ENCODE measurements at places on chromosomes 7 and 10.

DNA sequence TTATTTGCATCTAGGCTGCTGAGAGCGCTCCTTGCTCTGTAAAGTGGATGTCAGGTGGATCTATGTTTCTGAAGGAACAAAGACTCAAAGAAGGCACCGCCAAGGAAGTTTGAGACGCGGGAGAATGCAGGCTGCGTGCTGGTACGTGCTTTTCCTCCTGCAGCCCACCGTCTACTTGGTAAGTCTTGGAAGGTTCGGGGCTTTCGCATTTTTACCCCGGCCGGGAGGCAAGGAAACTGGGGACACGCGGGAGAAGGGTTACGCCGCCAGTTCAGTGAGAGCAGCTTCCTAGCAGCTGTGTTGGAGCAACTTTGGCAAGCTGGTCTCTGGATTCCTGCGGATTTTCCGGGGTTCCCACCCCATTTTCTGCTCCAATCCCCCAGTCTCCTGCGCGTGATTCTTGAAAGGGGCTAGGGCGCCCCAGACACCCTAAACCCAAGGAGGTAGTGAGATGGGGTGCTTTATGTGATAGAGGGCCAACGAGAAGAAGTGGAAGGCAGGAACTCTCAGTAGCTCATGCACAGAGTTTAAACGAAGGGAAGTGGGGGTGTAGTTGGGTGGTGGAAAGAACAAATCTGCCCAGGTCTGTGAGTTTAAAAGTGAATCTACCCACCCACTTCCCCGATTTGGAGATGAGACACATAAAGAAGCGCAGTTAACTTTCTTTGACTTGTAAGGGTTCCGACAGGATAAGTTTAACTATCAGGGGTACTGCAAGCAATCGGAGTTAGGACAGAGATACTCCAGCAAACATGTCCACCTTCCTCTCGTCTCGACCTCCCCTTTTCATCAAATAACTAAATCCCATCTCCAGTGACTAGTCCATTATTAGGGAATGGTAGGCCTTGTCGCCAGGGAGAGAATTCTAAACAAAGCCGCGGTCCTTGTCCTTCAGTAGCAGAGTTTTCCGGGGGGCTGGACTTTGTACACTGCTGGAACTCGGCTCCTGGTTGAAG lies 2.5 kb downstream of the NXPH1 start:
- peak; percentile 17 for DNase-seq

DNA sequence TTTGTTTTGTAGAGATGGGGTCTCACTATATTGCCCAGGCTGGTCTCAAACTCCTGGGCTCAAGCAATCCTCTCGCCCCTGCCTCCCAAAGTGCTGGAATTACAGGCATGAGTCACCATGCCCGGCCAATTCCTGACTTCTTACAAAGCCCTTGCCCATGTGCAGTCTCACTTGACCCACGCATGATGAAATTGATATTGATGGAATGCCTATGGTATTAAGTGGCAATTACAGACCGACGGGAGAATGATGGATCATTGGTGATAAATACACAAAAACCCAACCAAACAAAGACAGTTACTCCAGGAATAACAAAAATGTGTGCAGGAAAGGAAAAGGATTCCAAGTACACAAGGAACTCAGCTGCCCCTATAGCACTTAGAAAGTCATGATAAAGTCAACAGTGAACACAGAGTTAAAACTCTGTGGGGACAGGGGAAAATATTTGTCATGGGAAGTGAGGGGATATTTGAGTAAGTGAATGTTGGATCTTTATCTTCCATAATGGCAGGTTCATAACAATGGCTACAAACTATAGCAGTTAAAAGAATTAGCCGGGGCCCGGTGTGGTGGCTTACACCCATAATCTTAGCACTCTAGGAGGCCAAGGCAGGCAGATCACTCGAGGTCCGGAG lies 21.6 kb downstream of the HIP1 start:
- DNase-seq = no peak

- DNase-seq = no peak
Measured at GRCh38 chr7:54785261-54785660, 26.2 kb upstream of the SEC61G start.

GRCh38 chr7:84183741-84184140 lies 10.8 kb downstream of the SEMA3A start:
- no peak for DNase-seq

GRCh38 chr7:45177801-45178200 lies 20.2 kb downstream of the RAMP3 start:
- DNase-seq = no peak

- DNase-seq = no peak
Measured at GRCh38 chr10:60778971-60779796, 906 bp downstream of the CDK1 start.

DNA sequence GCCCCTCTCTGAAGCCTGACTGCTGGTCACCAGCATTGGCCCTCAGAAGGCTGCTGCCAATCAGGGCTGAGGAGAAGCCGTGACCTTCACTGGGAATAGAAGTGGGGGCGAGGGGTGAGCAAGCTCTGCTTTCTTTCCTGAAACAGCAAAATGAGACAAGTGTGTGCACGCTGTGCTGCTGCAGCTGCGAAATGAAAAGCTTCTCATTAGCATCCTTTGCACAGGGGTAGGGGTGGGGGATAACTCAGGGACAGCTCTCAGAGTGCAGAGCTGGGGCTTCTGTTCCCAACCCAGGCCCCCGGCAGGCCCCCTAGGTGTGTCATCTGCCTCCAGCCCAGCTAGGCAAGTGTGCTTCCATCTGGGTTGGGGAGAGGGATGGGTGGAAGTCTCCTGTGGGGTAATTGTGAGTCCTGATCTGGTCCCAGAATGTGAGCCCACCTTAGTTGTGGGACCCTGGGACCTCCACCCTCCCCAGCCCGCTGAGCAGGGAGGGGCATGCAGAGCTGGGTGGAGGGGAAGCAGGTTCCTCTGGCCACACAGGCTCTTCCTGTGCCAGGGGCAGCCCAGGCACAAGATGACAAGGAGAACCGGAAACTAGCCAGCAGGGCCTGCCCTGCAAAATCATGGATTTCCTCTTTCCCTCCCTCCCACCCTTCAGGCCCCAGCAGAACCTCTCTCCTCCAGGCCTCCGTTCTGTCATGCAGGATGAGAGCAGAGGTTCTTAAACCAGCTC lies 22.2 kb downstream of the ZNF467 start:
- no peak for DNase-seq

DNA sequence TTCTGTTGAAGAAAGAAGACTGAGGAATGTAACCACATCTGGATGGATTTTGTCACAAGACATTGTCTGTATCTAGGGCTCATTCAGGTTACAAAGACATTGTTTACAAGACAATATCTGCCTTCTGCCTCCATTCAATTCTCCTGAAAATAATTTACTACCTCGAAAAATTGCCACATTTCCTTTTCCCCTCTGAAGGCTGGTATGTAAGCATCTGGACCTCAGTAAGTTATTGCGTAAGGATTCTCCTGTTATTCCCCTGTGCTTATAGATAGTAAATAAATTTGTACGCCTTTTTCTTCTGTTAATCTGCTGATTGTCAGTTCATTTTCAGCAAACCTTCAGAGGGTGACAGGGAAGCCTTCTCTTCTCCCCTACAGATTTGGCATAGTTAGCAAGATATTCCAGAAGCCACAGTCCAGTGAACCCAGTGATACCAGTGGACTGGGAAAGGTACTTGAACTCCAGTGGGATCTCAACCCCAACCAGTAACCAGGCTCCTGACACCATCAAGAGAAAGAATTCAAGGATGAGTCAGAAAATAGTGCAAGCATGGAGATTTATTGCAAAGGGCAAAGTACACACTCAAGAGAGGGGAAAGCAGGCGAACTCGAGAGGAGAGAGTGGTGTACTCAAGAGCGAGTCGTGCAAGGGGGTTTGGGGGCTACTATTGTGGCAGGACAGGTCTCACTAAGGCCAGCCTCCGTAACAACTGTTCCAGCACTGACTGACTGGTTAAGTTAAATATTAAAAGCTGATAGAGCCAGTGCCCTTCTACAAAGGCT lies 706.9 kb upstream of the GHITM start:
- DNase-seq = no peak

DNA sequence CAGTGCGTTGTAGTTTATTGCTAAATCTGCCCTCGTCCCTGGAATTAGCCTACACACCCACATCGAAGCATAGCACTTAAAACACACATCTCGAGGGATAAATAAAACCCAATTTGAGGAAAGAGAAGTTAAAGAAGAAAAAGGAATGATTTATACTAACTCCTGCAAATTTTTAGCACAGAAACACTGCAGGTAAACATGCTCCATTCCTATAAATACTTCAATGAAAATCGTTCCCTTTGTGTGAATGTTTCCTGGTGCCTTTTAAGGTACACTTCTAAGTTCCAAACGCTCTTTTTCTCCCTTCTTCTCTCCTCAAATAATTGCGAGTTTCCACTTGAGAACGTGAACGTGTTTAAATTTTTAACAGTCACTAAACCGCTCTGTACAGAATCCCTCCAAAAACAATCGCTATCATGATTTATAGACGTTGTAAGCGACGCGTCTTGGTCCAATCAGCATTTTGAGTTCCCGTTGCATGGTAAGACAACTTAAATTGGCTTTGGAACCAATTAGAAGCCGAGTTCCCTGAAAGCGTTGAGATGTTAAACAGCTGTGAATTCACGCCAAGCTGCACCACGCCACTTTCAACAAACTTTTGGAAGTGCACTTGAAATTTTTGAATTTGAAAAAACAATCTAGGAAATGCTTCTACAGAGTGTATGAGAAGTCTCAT lies 12.5 kb upstream of the EBLN1 start:
- no peak for DNase-seq

GRCh38 chr10:110226543-110226925 lies 19.1 kb downstream of the MXI1 start:
- peak; percentile 87 for DNase-seq

DNA sequence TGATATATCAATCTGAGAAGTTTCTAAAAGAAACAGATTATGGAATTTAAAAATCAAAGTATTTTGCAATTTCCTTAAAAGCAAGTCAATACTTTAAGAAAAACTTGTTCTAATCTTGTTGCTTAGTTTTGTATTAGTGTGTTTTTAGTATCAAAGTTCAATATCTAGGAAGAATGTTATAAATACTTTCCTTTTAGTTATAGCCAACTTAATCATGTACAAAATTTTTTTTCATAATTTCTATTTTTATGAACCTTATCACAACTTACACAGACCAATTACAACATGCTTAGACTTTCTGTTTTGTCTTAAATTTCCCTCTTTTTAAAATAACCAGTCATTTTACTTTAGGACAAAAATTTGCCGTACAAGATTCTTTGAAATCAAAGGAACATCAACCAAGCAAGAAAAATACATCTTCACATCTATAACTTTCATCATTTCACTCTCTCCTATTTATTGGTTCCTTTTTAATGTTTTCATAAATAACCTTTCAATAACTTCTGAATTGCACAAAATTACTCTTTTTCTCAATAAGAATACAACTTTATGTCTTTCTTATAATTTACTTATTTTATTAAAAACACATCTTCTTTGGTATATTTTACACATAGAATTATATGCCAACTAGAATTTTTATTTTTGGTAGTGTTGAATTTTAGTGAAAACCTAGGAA lies 308.2 kb upstream of the GLI3 start:
- DNase-seq = no peak

GRCh38 chr7:101598422-101598985 lies 30.6 kb downstream of the MYL10 start:
- no peak for DNase-seq

DNA sequence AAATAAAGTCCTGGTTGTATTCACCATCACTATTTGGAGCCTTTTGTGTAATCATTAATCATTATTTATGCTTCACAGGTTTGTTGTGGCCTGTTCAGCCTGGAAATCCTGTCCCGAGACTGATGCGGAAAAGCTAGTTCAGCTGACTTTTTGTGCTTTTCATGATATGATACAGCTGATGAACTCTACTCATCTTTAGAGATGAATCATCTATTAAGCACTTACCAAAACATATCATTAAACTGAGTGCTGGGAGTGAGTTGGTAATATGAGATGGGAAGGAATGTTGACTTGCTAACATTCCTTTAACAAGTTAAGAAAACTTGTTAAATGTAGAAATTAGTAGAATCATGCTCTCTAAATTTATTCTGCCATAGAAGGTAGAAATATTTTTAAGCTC lies 53.0 kb downstream of the CROT start:
- no peak for DNase-seq

- no peak for DNase-seq
Measured at GRCh38 chr10:132296666-132297443, 10.9 kb downstream of the STK32C start.

DNA sequence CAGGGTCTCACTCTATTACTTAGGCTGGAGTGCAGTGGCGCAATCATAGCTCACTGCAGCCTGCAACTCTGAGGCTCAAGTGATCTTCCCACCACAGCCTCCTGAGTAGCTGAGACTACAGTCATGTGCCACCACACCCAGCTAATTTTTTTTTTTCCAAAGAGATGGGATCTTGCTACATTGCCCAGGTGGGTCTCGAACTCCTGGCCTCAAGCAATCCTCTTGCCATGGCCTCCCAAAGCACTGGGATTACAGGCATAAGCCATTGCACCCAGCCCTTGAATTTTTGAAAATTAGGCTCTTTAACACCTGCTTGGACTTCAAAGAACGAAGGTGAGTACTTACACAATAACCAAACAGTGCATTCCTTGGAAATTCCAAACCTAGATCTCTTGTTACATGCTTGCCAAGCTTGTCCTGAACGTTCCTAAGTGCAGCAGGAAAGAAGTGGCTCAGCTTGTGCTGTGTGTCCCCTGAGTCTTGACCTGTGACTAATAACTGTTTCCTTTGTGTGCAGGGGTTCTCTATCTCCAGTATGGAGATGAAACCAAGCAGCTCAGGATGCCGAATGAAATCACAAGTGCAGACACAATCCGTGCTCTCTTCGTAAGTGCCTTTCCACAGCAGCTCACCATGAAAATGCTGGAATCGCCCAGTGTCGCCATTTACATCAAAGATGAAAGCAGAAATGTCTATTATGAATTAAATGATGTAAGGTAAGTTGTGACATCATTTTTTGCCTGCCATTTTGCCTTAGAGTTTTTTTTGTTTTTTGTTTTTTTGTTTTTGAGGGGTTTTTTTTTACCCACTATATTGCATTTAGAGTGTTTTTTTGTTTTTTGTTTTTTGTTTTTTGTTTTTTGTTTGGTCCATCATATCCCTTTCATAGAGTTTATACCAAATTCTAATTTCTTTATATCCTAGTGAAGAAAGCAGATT lies 223.8 kb downstream of the KIAA1217 start:
- no peak for DNase-seq

DNA sequence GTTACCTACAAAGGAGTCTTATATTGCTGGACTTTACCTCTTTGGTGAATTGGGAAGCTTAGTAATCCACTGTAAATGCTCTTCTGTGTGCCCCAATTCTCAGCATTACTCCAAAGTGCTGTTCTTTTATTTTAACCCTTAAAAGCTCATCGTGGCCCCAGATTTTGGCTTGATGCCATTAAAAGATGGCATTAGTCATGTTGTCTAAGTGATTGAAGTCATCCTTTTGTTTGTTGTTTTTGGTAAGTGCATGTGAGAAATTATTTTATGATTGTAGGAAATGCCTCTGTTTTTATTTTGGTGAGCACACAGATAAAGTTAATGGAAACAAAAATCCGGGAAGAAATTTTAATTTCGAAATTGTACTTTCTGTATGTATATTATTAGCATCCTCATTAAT lies 82.5 kb upstream of the GATA3 start:
- no peak for DNase-seq

- DNase-seq = no peak
Measured at GRCh38 chr10:52563360-52563759, 209.2 kb downstream of the MBL2 start.

- DNase-seq = no peak
Measured at GRCh38 chr7:82345886-82346285, 97.7 kb downstream of the CACNA2D1 start.

- DNase-seq = no peak
Measured at GRCh38 chr7:107327986-107328569, 141.8 kb upstream of the GPR22 start.

- no peak for DNase-seq
Measured at GRCh38 chr10:113735913-113736312, 15.6 kb upstream of the PLEKHS1 start.

Data from WTC11 (cell line).